ENCODE measurements at places on chromosomes 1 and 21.

- DNase-seq = no peak
Measured at GRCh38 chr1:100969327-100969726, 56.3 kb downstream of the DPH5 start.

GRCh38 chr1:204123376-204123775 is 28.5 kb downstream of the ETNK2 start:
- DNase-seq = no peak

- no peak for DNase-seq
Measured at GRCh38 chr1:39695016-39695415, 3.8 kb upstream of the HPCAL4 start.

DNA sequence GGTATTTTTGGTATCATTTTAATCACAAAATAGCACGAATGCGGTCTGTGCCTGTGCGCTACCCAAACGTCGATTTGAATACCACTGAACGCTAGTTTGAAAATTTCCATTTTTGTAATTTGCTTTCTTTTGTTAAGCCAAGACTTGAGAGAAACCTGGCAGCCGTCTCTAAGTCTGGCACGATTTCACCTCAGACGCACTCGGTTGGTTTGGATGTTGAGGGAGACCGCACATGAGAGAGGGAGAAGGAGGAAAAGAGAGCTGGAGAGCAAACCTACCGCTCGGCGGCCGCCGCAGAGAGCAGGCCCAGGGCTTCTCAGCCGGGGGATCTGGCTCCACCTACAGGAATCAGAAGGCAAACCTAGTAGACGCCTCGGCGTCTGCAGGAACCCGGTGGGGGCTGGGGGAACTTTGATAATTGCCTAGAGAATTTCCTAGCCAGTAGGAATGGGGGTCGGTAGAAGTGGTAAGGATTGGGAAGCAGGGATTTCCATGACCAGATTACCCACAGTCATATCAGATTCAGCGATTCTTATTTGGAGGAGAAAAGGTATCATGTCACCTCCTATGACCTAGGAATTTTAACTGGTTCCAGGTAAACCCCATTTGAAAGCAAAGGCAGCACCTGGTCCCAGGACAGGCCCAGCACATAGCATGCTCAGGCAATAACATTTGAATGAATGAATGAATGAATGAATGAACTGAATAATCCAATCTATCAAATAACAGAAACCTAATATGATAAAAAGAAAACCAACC is 83.2 kb downstream of the TM2D1 start:
- peak; percentile 40 for DNase-seq

DNA sequence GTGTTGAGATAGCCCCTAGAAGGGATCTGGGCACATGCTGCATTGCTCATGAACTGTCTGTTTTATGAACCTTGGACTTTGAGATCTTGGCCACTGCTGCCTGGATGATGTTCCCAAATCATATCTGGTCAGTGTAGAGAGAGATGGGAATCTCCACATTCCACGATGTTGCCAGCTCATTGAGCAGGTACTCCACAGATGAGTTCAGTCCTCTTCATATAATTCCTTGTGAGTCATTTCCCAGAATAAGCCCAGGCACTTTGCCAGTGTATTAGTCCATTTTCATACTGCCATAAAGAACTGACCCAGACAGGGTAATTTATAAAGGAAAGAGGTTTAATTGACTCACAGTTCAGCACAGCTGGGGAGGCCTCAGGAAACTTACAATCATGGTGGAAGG is 254.0 kb upstream of the RUNX1 start:
- no peak for DNase-seq

DNA sequence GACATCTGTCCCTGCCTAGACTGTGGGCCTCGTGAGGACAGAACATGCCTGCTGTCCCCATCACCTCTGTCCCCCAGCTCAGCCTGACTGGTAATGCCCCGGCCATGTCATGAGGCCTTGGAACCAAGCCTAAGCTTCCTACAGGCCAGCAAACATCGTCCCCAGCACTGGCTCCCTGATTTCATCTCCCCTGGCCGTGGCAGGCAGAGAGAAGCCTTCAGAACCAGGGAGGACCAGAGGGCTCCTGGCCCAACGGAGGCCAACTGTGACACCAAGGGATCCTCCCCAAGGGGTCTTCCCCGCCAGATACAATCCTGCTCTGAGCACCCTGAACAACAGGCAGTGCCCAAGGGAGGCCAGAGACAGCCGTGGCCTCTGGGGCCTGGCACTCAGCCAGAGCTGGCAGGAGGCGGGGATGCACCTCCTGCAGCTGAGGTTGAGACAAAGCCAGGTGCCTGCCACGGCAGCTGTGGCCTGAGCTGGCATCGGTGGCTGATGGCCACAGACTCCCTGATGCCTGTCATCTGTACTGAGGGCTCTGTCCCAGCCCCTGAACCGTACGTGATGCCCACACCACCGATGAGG is 9.9 kb upstream of the NPHP4 start:
- DNase-seq = no peak

- no peak for DNase-seq
Measured at GRCh38 chr1:226491093-226491850, 57.3 kb upstream of the STUM start.

DNA sequence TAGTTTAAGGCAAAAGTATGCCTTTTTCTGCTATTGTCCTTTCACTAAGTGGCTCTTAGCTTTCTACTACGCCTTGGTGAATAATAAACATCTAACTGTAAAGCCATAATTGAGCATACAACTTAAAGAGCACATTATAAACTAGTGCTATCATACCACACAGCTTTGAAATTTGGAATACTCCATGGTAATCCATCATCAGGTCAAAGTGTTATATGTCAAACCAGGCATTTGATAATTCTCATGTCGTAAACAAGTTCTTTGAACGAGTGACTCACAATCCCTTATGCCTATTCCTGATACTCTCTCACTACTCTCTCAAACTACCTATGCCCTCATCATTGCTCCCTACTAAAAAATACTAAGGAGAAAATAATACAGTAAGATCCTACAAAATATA is 60.3 kb upstream of the FMN2 start:
- DNase-seq = no peak

- no peak for DNase-seq
Measured at GRCh38 chr1:110722807-110723206, 48.1 kb upstream of the KCNA3 start.
